ENCODE measurements at places on chromosomes 7 and 10.

- no peak for DNase-seq
Measured at GRCh38 chr7:18287482-18287881, 208.1 kb upstream of the HDAC9 start.

GRCh38 chr7:149232362-149232761, 7.1 kb upstream of the ZNF212 start:
- no peak for DNase-seq

GRCh38 chr7:139618482-139619366, 95.2 kb downstream of the CLEC2L start:
- peak; percentile 27 for DNase-seq

DNA sequence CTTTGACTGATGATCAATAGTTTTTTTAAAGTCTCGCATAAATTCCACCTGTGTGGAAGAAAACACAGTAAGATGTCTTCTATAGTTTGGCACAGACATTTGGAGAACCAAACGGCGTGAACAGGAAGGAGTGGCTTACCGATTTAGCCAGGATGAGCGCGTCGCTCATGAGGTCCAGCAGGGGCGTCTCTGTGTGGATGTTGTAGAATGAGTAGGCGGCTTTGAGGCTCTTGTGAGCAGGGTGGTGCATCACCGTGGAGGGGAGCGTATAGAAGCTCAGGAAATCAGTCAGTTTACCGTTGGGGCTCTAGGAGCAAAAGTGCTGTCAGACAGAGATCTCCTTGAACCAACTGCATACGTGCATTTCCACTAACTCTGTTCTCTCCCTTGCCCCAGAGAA, 15.5 kb downstream of the RPP38 start:
- no peak for DNase-seq

- DNase-seq, result no peak
Measured at GRCh38 chr7:22219036-22219435, 137.9 kb downstream of the RAPGEF5 start.

- no peak for DNase-seq
Measured at GRCh38 chr7:116315293-116315692, 105.0 kb downstream of the TES start.

GRCh38 chr7:115654384-115655214, 376.0 kb downstream of the TFEC start:
- DNase-seq, result no peak

- no peak for DNase-seq
Measured at GRCh38 chr10:63627881-63628296, 106.7 kb downstream of the REEP3 start.

- DNase-seq, result no peak
Measured at GRCh38 chr10:6669269-6669859, 89.3 kb upstream of the PRKCQ start.

DNA sequence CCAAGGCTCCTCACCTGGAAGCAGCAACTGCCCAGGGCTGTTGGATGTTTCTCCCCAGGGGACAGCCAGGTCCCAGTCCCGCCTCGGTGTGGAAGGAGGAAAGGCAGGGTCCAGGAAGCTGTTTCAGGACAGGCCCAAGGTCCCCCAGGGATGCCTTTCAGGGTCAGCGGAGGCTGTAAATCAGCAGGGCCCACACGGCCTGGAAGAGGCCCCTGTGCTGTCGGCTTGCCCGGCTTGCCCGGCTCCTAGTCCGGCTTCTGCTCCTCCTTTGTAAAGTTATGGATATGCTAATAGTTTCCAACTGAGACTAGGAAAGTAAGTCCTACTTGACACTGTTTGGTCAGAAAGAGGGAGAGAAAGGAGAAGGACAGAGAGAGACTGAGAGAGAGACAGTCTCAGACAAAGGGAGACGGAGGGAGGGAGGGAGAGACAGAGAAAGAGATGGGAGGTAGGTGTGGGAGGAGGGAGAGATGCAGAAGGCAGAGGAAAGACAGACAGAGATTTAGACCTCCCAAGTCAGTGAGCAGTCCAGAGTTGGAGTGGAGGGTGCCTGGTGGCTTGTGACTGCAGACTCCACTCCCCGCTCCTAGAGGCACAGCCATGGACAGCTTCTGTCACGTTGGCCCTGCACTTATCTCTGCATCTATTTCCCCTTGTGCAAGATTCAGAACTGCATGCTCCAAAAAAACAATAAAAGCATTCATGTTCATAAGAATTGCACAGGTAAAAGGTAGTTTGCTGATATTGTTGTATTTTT, 10.5 kb downstream of the IKZF1 start:
- DNase-seq, result no peak

GRCh38 chr7:13821152-13821787, 168.2 kb downstream of the ETV1 start:
- DNase-seq, result no peak

- no peak for DNase-seq
Measured at GRCh38 chr7:94092980-94093379, 88.8 kb upstream of the BET1 start.

DNA sequence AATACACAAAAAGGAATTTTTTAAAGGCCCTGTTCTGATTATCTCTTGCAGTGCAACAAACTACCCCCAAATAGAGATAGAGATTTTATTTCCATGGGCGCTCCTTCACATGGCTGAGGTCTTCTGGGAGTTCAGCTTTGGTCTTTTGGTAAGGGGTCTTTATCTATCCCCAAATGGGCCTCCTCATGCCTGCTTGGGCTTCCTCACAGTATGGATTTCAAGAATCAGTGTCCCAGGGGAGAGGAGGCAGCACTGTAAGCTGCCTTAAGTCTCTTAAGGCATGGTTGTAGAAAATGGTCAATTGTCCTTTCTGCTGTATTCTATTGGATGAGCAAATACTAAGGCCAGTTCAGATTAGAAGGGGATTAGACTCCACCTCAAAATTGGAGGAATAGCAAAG, 966.2 kb downstream of the TYW1 start:
- no peak for DNase-seq

DNA sequence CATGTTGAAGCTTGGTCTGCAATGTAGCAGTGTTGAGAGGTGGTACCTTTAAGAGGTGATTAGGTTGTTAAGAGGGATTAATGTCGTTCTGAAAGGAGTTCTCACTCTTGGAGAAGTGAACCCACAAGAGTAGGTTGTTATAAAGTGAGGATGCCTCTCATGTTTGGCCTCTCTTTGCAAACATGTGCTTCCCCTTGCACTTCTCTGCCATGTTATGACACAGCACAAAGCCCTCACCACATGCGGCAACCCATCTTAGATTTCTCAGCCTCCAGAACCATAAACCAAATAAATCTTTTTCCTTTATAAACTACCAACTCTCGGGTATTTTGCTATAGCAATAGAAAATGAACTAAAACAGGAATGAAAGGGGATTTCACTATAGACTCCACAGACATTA, 66.3 kb downstream of the KMT2C start:
- DNase-seq, result no peak

GRCh38 chr7:151607464-151607867, 87.8 kb upstream of the RHEB start:
- no peak for DNase-seq

DNA sequence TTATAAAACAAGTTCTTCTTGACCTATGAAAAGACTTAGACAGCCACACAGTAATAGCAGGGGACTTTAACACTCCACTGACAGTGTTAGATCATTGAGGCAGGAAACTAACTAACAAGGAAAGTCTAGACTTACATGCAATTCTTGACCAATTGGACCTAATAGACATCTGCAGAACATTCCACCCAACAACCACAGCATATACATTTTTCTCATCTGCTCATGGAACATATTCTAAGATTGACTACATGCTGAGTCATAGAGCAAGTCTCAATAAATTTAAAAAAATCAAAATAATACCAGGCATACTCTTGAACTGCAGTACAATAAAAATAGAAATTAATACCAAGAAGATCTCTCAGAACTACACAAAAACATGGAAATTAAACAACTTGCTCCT, 219.5 kb upstream of the HPS1 start:
- no peak for DNase-seq

DNA sequence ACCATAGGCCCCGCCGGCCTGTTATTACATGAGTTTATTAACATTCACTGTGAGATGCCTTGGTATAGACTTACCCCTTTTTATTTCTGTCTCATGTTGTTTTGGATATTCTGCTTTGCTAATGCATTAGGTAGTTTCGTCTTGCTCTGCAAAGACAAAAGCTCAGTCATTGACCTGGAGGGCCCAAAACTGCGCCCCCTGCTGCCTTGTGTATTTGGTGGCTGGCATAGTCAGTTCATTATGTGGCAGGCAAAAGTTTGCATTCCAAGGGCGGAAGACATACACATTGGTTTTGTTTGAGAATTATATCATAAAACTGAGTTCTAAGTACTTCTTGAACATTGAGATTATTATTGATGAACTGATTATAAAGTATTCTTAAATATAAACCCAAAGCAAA, 372.5 kb downstream of the SDK1 start:
- DNase-seq, result peak; percentile 43

DNA sequence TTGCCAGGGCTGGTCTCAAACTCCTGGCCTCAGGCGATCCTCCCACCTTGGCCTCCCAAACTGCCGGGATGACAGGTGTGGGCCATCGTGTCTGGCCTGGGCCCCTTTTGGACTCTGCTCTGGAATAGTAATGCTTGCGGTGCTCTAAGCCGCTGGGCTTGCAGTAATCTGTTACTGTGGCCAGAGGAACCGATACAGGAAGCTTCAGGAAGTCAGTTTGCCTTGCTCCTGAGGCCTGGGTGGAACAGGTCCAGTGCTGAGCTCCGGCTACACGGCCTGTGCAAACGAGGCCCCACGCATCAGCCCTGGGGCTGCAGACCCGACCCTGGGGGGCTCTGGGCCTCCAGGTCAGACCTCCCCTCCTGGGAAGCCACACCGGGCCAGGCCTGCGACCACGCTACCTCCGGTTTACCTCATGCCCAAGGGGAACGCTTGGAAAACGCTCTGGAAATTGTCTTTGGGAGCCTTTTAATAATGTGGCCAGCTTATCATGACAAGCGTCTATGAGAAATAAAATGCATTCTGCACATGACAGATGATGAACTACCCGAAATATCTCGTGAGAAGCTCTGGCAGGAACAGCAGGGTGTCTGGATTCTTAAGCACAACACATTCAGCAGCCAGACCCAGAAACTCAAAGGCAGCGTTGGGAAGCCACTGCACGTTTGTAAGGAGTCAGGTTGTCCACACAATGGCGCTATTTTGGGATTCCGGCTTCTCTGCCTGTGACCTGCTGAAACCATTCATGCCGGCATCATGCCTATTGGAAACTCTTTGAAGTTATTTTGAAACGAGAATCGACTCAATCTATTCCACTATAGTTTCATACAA, 10.1 kb upstream of the ADAP1 start:
- DNase-seq, result no peak

DNA sequence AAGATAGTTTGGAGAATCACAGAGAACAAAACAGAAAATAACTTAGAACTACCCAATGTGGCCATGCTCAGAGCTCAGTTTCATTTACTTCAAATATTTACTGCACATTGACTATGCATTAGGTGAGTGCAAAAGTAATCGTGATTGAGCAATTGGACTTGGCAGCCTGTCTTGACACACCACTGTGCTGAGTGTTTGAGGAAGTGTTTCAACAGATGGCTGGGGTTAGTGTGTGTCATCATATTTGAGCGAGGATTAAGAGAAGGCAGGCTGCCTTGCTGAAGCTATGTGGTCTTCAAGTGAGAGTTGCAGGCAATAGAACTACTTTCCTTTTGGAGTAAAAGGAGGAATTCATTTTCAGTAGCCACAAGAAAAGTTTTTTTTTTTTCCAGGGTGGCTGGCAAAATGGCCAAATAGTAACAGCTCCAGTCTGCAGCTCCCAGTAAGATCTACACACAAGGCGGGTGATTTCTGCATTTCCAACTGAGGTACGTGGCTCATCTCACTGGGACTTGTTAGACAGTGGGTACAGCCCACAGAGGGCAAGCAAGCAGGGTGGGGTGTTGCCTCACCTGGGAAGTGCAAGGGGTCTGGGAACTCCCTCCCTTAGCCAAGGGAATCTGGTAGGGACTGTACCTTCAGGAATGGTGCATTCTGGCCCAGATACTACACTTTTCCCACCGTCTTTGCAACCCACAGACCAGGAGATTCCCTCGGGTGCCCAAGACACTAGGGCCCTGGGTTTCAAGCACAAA, 37.6 kb downstream of the AKR1C4 start:
- DNase-seq, result no peak

DNA sequence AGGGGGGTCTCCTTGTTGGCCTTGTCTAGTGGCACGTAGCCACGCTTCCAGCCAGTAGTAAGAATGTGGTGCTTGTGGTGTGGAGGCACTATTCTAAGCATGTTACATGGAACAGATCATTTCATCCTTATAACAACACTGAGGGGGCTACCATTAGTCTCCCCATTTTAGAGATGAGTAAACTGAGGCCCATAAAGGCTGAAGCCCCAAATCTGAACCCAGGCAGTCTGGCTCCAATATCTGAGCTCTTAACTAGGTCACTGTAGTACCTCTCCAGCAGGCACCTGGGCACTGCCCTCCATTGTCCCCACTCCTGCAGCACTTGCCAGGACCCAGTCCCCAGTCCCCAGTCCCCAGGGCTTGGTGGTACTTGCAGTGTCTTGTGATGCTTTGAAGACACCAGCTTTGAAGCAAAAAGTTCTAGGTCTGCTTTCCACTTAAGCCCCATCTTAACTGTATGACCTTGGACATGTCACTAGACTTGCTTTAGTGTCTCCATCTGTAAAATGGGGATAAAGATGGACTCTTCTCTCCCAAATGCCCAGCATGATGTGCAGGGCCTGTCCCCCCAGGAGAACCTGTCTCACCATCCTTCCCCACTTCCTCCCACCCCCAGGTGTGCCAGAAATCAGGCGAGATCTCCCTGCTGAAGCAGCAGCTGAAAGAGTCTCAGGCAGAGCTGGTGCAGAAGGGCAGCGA, 6.4 kb downstream of the LZTS2 start:
- no peak for DNase-seq

DNA sequence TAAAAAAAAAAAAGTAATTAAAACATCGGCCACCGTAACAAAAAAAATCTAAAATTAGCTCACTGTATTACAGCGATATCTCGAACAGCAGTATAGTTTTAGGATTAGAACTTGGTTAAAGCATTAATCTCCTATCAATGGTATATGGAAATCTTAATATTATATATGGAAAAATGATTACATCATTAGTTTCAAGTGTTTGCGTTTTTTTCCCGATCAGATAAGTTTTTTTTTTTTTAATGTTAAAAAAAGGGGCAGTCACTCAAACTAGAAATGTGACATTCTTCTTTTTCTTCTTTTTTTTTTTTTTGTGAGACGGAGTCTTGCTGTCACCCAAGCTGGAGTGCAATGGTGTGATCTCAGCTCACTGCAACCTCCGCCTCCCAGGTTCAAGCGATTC, 7.4 kb downstream of the IDI1 start:
- no peak for DNase-seq
